CD4-positive, alpha-beta T cell treated with Interleukin-12 subunit alpha and Interleukin-12 subunit beta, for 1 hour (primary cell): ENCODE measurements at places on chromosomes 2 and 18.
A peak's percentile ranks its signal among the peaks of the same experiment; 100 is the strongest.

- no peak for DNase-seq
Measured at GRCh38 chr2:176101842-176102241, 2.2 kb downstream of the HOXD12 start.

- DNase-seq = no peak
Measured at GRCh38 chr2:170498619-170499018, 216.5 kb upstream of the SP5 start.

GRCh38 chr18:12318857-12319256 is 10.8 kb downstream of the TUBB6 start:
- no peak for DNase-seq

- no peak for DNase-seq
Measured at GRCh38 chr2:45572979-45573378, 38.1 kb downstream of the SRBD1 start.

GRCh38 chr2:99891428-99891780 is 251.0 kb downstream of the AFF3 start:
- no peak for DNase-seq

GRCh38 chr18:53457068-53457467 is 767.4 kb downstream of the MBD2 start:
- no peak for DNase-seq

GRCh38 chr2:30979822-30980245 is 158.4 kb downstream of the GALNT14 start:
- DNase-seq = no peak

DNA sequence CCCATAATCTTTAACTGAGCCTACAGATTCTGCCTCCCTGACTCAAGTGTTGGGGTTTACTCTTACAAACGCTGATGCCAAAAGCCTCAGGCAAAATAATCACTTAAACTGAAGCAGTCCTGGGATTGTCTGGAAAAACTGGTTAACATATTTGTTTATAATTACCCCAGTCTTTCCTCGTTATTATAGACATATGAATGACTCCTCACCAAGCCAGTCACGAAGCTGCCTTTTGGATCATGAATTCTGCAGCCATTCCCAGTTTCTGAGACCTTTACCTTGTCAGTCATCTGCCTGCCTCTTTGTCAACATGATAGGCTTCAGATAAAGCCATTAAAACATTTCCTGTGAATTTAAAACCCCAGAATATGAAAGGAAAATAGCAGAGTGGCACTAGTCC is 46.4 kb downstream of the MREG start:
- no peak for DNase-seq

- no peak for DNase-seq
Measured at GRCh38 chr2:1459727-1460126, 46.5 kb downstream of the TPO start.

DNA sequence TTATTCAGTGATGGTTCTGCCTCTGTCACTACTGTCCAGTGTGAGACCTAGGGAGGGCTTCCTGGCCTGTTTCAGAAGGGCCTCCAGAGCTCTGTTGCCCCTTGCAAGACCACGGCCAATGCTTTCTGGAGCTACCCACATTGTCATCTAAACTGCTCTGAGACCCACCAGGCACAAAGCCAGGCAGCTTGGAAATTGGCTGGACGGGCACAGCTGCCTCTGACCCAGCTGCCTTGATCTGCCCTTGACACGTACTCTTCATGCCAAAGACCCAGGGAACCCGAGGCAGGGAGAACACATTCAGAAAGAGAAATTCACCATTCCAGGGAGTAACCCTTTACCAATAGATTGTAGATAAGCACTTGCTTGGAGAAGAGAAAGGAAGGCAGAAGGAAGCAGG is 183.7 kb upstream of the SIX2 start:
- no peak for DNase-seq

DNA sequence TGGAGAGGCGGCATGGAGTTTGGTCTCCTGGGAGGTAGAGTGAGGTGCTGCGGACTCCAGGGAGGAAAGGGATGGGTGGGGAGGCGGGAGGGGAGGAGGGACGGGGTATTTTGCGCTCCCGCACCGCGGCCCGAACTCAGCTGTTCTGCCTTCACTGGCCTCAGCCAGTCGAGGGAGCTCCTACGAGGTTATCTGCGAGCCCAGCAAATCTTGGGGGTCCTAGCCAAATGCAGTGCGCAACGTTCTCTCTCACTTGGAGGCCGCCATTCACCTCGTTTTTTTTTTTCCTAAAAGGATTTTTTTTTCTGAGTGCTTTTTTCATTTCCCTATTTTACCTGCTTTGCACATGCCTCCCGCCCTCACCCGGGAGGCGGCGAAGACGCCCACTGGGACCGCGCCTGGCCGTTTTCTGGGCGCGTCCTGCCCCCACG is 877 bp upstream of the BCL2L11 start:
- peak; percentile 17 for DNase-seq

- no peak for DNase-seq
Measured at GRCh38 chr18:6315517-6316331, 99.0 kb downstream of the L3MBTL4 start.

GRCh38 chr18:7666195-7666776 is 99.2 kb downstream of the PTPRM start:
- no peak for DNase-seq

GRCh38 chr2:26678035-26678434 is 14.5 kb upstream of the KCNK3 start:
- DNase-seq = no peak

GRCh38 chr2:218230882-218231281 is 13.9 kb downstream of the ARPC2 start:
- peak; percentile 49 for DNase-seq

- no peak for DNase-seq
Measured at GRCh38 chr18:24669015-24669414, 208.6 kb downstream of the HRH4 start.

GRCh38 chr18:51630706-51631105 is 433.2 kb upstream of the MEX3C start:
- DNase-seq = no peak

GRCh38 chr18:61703508-61703907 is 189.3 kb downstream of the RNF152 start:
- no peak for DNase-seq

- no peak for DNase-seq
Measured at GRCh38 chr2:4762951-4763376, 929.2 kb upstream of the SOX11 start.

- no peak for DNase-seq
Measured at GRCh38 chr18:74294526-74294925, 2.8 kb upstream of the CYB5A start.

DNA sequence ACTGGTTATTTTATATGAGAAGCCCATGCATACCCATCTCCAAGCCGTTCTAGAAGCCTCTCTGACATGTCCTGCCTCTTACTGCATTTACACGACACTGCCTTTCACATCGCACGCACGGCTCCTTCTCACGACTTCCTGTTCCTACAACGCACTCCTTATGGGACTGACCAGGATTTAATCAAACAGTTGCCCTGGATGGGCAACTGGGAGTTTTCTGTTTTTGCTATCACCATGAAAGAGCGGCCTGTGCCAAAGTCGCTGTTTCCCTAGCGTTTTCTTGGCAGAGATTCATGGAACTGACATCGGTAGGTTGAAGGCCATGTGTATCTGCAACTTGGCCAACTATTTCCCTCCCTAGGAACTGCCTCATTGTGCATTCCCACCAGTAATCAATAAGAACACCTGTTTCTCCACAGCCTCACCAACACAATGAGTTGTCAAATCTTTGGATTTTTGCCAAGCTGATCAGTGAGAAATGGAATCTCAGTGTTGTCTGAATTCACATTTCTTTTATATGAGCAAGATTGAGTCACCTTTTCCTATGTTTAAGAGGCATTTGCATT is 97.2 kb upstream of the OTOS start:
- DNase-seq = no peak

GRCh38 chr18:71807586-71807985 is 736.6 kb downstream of the CBLN2 start:
- DNase-seq = no peak
